ENCODE measurements at places on chromosomes 13 and 19. TPM values are rescaled to one million over a fixed set of nuclear protein-coding genes. Genes with fewer than 3 reads are reported as not detected.

- peaks cover 48% of the 10 kb centered on the region for H3K27me3 ChIP-seq
- peak overlapping the region; percentile 34 for H3K4me3 ChIP-seq
- H3K36me3 ChIP-seq: no peaks in the 10 kb centered on the region
These were observed 173.0 kb downstream of the OLFM4 start for GRCh38 chr13:53201454-53202225.

DNA sequence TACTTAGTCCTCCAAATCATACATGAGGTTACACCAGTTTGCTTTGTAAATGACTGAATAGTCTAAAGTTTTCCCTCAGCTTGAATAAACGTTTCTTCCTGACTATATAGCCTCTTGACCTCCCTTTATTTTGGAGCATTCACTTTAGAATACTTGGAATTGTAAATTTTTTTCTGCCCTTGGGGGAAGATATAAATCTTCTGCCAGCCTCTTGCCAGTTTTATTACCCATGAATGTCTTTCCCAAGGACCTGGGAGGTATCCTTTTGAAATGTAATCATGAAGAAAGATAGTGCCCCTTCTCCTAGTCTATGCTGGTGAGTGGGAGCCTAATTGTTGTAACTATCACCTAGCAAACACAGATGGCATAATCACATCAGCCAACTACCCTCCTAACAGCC is 2033.9 kb upstream of the PCDH20 start:
- H3K4me1 ChIP-seq: no peaks in the 10 kb centered on the region
- no peaks in the 10 kb centered on the region for H3K27me3 ChIP-seq
- no peaks in the 10 kb centered on the region for H3K36me3 ChIP-seq
- no peak overlapping the region for H3K4me3 ChIP-seq
- no peak for DNase-seq

- H3K27ac ChIP-seq: no peak overlapping the region
- no peaks in the 10 kb centered on the region for H3K36me3 ChIP-seq
- peaks cover 21% of the 10 kb centered on the region for H3K4me1 ChIP-seq
- H3K4me3 ChIP-seq: no peak overlapping the region
These were observed 1.7 kb upstream of the PRX start for GRCh38 chr19:40414542-40415535.

DNA sequence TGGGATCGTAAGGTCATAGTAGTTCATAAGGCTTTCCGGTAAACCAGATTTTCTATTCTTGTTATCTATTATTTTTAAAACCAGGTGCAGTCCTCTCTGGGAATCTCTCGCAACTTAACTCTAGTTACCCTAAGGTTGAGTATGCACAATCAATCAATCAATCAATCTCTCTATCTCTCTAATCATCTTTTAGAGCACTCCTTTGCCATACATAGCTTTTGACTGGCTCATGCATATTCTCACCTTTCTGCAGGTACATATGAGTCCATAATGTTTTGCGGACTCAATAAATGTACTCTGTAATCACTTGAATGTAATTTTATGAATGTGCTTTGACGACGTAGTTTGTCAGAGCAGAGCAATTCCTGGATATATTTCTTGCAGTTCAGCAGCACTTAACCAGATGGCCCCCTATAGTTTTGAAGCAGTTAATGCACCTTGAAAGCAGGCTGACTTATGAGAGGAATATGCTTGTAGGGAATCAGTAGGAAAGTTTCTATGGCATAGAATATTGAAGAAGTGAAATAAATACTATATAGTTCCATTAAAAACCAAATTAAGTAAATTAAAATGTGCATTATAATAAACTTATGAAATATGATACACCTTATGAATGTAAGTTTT is 524.7 kb downstream of the GPC5 start:
- H3K27me3 ChIP-seq: no peaks in the 10 kb centered on the region
- no peak overlapping the region for H3K27ac ChIP-seq
- H3K36me3 ChIP-seq: no peaks in the 10 kb centered on the region
- H3K4me1 ChIP-seq: no peaks in the 10 kb centered on the region

DNA sequence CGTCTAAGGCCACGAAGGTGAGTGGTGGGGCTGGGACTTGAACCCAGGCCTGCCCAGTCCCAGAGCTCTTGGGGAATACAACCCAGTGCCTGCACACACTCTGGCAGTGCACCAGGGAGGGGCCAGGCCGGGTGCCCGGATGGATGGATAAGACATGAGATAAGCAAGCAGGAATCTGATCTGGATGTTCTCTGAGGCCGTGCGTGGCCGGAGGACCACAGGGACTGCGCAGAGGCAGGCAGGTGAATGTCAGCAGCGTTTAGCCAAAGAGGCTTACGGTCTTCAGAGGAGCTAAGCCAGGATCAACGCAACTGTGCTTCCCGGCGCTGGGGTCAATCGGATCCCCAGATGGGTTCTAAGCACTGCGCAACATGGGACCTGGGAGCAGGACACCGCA is 1.5 kb downstream of the ZNF787 start:
- H3K27me3 ChIP-seq: no peaks in the 10 kb centered on the region
- H3K36me3 ChIP-seq: no peaks in the 10 kb centered on the region
- H3K4me3 ChIP-seq: peak overlapping the region; percentile 93
- peaks cover 20% of the 10 kb centered on the region for H3K4me1 ChIP-seq

Gene FUT2
- total RNA-seq: 5.6 TPM

Data from GM23338 (cell line).